Mammary microvascular endothelial cell (primary cell): ENCODE measurements at places on chromosomes 3 and 15. TPM values are rescaled to one million over a fixed set of nuclear protein-coding genes. Genes with fewer than 3 reads are reported as not detected.

Gene ALDH1L1
- total RNA-seq, result not detected in 2 replicates

Gene DUT
- 99.5 and 128 TPM in 2 replicates for total RNA-seq

Gene PLD1
- 36.4 and 39.6 TPM in 2 replicates for total RNA-seq

Gene SLC6A1
- total RNA-seq, result not detected in 2 replicates

Gene TMEM207
- not detected in 2 replicates for total RNA-seq

Gene ACKR2
- total RNA-seq, result 0.59 and 0.67 TPM in 2 replicates

Gene ZNF660
- 0.33 and 0.49 TPM in 2 replicates for total RNA-seq

Gene SCAMP5
- total RNA-seq, result 3.6 and 4.3 TPM in 2 replicates

Gene ANKRD63
- not detected in 2 replicates for total RNA-seq

Gene SLC22A13
- 0.07 TPM in 1 of 2 replicates, not detected in the other for total RNA-seq

Gene ALS2CL
- total RNA-seq, result 9.8 and 11.2 TPM in 2 replicates

Gene FAM3D
- not detected in 2 replicates for total RNA-seq

Gene ECE2
- not detected in 2 replicates for total RNA-seq

Gene MST1R
- 0.79 and 1.7 TPM in 2 replicates for total RNA-seq

Gene SIAH2
- total RNA-seq, result 14.4 and 23.1 TPM in 2 replicates

Gene GOLGA6L26
- total RNA-seq, result not detected in 2 replicates

Gene LSMEM2
- total RNA-seq, result not detected in 2 replicates

Gene COPG1
- 161 and 191 TPM in 2 replicates for total RNA-seq

Gene ASB14
- total RNA-seq, result not detected in 2 replicates

Gene PCLAF
- 42.4 and 50.4 TPM in 2 replicates for total RNA-seq
